ENCODE measurements at places on chromosomes 7 and 10.

GRCh38 chr7:140060243-140060630, 2.5 kb downstream of the PARP12 start:
- DNase-seq, result no peak

DNA sequence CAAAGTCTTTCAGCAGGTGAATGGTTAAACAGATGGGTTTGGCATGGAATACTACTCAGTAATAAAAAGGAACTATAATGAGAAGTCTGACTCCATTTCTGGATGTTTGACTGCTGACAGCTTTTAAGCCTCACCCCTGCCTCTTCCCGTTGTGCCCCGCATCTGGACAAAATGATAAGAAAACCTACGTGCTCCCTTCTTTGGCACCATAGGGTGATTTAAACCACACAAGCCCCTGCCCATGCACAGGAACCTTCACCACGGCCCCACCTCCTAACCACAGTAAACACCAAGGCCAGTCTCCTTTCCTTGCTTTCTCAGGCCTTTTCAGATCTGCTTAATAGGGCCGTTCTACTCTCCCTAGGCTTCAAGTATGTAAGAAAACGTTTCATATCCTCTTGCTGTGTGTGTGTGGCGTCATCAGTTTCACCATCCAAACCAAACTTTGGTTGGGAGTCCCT, 47.1 kb upstream of the UBN2 start:
- no peak for DNase-seq

DNA sequence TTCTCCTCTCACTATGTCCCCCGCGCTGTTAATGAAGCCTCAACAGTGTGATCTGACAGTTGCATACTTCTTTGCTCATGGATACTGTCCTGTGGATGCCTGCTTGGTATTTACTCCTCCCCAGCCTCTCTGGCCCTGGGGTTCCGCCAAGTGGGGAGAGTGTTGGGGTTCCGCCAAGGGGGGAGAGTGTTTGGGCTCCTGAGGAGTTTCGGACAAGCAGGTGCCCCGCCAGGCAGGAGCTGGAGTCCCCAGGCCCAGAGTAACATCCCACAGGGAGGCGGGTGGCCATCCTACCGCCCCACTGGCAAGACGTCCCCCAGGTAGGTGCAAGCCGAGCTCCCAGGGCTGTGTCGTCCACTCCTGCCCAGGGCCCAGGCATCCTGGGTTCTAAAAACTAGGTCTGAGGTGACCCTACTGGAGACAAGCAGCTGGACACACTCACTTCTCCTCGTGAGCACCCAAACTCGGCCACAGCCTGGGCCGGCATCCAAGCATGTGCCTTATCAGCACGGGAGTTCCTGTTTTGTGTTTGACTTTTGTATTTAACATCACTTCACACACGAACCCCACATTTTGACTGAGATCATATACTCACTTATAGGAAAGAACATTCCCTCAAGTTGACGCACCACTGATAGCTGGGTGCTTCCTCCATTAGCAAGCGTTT, 34.2 kb downstream of the CAMK2B start:
- peak; percentile 32 for DNase-seq

DNA sequence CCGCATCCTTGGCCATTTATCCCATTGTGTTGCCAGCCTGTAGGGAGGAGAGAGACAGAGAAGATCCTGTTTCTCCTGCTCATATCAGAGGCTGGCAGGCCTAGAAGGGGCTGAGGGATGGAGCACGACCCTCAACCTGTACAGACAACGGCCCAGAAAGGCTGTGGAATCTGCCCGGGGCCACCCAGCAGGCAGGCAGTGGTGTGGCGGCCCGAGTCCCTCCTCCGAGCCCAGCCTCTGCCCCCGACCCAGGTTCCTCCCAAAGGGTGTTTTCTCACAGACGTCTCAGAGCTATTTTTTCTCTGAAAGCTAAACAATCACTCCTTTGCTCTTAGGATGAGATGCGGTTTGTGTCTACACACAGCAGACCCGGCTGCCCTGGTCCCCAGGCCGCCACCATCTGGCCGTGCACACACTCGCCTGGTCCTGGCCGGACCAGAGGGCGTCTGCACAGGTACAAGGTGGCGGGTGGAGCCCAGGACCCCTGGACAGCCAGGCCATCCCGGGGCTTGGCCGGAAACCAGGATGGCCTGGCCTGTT, 69.3 kb downstream of the FOXL3 start:
- DNase-seq, result no peak

DNA sequence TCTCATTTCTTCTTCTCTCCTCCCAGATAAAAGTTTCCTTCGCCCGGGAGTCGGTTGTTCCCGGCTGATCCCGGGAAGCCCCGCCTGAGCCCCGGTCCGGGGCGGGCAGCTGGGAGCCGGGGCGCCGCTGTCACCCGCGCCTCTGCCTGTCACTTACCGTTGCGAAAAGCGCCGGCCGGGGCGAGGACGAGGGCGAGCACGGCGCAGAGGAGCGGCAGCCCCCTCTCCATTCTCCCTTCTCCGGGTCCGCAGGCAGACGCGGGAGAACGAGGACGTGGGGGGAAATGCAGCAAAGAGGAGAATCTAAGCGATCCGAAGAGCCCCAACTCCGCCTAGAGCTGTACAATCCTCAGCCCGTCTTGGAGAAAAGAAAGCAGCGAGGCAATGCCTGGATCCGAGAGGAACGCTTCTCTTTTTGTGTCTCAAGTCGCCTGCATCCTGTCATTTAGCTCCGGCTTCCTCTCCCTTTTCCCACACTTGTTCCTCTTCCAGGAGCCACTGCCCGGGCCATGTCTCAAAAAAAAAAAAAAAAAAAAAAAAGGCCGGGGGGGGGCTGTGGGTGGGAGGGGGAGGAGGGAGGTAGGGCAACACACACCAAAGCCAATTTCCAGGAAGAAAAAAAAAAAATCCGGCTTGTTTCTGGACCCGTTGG, at the start of gene NRP1:
NRP1 (minus strand) TSS at position 515 of the 652 bp plus-strand sequence; CDS start at position 230, 285 bp downstream.
- no peak for DNase-seq

All from fibroblast of skin of scalp (primary cell).